Stimulated activated CD8-positive, alpha-beta memory T cell treated with anti-CD3 and anti-CD28 coated beads, Interleukin-15, amount 100 ng/mL, for 24 hours (primary cell): ENCODE measurements at places on chromosomes 3 and 15.

DNA sequence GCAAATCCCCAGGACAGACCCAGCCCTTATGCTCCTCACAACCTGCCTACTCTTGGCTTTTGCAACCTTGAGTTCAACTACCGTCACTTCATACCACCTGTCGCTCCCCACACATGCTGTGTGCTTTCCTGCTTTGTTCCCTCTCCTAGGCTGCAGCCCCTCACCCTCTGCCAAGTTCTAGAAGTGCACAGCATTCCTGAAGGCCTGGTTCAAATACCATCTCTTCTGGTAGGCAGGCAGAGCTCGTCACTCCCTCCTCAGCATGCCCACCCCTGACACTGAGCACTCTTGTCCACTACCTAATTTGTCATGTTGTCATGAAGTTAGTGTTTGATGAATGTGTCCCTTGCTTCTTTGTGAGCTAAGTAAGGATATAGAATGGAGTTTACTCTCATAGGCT is 129.6 kb downstream of the SEMA6D start:
- no peak for DNase-seq

- DNase-seq: no peak
Measured at GRCh38 chr3:170497207-170498095, 78.8 kb downstream of the CLDN11 start.

GRCh38 chr3:51024765-51025632 is 350.3 kb downstream of the DOCK3 start:
- peak; percentile 11 for DNase-seq

DNA sequence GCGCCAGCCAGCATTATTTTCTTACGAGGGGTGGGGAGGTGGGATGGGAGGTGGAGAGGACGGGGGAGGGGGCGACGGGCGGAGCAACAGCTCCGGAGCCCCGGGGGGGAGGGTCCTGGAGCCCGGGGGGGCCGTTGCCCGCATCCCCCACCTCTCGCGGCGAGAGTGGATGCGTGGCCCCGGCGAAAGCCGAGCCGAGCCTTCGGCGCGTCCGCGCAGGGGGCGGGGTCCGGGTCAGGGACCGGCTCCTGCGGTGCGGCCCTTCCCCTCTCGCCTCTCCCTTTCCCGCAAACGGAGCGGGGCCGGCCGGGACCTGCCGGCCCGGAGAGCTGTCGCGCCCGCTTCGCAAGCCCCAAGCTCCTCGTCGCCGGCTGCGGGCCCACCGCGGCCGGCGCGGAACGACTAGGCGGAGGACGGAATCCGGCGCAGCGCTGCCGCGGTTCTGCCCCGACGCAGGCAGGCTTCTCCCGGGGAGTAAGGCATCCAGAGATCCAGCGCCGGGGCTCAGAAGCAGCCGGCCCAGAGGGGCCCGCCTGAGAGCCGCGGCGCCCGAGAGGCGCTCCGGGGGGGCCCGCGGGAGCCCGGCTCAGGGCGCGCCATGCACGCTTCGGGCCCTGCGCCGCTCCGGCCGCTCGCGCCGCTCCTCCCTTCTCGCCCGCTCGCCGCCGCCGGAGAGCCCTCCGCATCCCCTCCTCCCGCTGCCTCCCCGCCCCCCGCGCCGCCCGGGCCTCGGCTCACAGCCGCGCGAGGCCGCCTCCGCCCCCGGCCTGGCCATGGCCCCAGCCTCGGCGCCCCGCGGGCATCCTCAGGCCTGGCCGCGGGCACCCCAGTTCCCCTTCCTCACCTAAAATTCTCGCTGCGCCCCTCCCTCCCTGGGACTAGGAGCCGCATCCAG is 459 bp upstream of the ADCY5 start:
- no peak for DNase-seq

DNA sequence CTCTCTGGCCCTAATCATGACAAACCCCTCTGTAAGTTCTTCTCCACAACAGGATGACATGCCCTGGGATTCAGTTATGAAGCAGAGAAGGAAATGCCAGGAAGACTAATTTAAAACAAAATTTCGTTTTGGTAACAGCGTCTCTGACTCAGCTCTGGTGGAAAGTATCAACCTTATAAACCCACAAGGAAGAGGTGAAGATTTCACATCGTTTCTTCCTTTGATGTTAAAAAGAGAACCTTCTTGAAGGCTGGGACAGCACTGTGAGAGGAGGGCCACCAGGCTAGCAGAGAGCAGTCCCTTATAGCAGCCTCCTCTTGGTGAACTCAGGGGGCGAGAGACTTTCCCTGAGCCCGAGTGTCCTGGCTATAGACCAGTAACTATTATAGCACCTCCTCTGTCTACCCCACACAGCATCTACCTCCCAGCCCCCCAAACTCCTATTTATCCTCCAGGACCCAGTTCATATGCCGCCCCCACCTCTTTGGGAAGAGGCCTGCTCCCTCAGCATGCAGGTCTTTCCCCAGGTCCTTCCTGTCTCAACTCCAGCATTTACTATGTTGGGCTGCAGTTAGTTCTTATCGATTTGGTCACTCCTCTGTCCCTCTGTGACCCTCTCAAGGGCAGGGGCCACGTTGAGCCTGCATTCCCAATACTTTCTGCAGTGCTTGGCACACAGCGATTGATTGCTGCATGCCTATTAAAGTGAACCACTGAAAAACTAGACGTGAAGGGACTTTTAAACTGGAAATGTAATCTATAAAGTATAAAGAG is 321.5 kb upstream of the ICE2 start:
- DNase-seq: no peak

GRCh38 chr15:89119489-89120478 is 31.5 kb downstream of the ABHD2 start:
- DNase-seq: no peak

DNA sequence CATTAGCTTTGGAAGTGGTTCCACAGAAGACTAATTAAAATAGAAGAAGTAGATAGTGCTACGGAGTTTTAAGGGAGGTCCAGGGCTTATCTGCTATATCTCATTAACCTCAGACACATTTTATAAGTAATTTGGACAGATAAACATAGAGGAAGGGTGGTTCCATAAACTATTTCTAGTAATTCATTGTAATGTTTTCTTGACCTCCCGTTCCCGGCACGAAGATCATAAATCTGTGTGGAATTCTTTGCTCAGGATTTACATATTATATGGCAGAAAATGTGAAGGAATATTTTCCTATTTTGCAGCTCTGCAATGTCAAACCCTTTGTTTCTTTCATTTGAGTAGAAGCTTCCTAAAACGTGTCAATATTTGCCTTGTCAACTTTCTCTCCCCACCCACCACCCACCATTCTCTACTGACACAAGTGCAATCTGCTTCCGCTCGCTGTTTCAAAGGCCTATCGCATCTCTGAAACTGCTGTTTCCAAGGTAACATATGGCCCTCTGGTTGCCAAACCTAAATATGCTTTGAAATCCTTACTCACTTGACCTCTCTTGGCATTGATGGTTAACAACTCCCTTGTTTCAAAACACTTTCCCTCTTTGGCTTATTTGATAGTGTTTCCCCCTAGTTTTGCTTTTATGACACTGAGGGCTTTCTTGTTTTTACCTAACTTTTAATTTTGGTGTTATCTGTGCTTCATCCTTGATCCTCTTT is 21.4 kb upstream of the PLSCR5 start:
- DNase-seq: no peak

GRCh38 chr15:60973637-60974415 is 255.3 kb downstream of the RORA start:
- DNase-seq: no peak

- no peak for DNase-seq
Measured at GRCh38 chr3:131540821-131541220, 38.0 kb upstream of the MRPL3 start.

DNA sequence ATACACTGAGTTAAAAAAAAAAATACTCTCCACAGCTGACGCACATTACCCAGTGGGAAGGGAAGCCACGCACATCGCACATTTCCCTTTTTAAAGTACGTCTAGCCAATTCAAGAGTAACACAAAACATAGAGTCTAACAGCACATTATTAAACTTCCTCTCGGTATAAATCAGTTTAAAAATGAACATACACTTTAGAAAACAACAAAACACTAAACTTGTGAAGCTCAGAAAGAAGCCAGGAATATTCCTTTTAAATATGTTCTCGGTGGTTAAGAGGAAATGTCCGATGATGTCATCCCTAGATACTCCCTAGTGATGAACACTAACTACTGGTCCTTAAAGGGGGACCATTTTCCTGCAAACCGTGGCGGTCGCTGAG is 721 bp downstream of the MYEF2 start:
- no peak for DNase-seq

GRCh38 chr3:84125760-84126159 is 833.0 kb upstream of the CADM2 start:
- no peak for DNase-seq

DNA sequence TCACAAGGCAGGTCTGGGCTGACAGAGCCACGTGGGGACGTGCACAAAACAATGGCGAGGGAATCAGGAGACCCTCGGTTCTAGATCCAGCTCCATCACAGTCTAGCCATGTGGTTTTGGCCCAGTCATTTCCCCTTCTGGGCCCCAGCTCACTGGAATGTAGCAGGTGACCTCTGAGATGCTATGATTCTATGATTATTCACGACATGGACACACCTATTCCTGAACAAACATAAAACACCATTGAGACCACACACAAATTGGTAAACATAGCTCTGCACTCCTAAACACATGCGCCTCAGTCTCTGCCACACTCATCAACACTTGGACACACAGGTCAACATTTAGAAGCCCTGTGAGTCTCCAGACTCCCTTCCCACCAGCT is 9.0 kb downstream of the IGDCC4 start:
- DNase-seq: no peak

DNA sequence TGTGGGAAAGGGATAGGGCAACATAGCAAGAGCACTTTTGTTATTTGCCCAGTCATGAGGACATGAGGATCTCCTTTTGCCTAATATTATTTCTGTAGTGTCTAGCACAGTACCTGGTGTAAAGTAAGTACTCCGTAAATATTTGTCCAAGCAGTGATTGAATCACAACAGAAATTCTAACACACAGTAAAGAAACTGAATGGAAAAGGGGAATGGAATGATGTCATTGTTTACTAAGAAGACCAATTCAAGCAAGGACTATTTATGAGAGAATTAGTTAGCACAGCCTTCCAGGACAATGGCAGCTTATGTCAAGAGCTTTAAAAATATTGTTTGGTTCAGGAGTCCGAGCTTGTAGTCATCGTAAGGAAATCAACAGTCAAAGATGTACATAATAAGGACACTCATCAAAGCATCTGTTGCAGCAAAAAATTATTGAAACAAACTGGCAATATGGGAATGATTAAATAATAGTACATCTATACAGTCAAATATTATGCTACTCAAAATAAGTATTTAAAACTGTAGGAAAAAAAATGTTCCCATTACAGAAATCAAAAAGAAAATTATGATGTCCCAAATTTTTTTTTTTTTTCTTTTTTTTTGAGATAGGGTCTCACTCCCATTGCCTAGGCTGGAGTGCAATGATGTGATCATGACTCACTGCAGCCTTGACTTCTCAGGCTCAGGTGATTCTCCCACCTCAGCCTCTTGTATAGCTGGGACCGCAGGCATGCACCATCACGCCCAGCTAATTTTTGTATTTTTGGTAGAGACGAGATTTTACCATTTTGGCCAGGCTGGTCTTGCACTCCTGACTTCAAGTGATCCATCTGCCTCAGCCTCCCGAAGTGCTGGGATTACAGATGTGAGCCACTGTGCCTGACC is 17.9 kb downstream of the CAPN7 start:
- no peak for DNase-seq

DNA sequence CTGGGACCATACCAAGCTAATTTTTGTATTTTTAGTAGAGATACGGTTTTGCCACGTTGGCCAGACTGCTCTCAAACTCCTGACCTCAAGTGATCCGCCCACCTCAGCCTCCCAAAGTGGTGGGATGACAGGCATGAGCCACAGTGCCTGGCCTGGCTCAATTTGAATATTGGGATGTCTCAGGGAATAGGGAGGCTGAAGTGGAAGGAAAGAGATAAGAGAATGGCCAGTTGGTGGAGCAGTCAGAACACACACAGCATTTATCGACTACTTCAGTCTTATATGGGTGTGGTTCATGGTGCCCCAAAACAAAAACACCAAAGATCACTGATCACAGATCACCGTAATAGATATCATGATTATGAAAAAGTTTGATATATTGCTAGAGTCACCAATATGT is 144.4 kb downstream of the GMNC start:
- DNase-seq: no peak

GRCh38 chr3:32366638-32367397 is 24.8 kb upstream of the CMTM7 start:
- no peak for DNase-seq

DNA sequence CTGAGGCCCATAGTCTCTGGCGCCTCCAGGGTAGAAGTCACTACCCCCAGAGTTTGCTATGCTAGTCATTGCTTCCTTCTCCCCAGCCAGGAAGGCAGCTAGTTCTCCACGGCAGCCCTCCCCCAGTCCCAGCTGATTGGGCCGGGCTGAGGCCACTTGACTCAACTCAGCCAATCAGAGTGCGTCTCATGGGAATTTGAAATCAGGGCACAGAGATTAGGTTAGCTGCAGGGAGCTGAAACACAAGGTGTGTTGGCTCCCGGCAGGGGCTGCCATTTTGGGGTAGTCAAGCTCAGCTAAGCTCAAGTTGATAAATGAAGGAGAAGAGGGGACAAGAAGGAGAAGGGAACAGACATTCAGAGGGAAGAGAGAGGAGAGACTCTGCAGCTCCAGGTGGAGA is 32.8 kb downstream of the LINGO1 start:
- no peak for DNase-seq

GRCh38 chr3:151933234-151933853 is 59.9 kb downstream of the SUCNR1 start:
- DNase-seq: no peak

DNA sequence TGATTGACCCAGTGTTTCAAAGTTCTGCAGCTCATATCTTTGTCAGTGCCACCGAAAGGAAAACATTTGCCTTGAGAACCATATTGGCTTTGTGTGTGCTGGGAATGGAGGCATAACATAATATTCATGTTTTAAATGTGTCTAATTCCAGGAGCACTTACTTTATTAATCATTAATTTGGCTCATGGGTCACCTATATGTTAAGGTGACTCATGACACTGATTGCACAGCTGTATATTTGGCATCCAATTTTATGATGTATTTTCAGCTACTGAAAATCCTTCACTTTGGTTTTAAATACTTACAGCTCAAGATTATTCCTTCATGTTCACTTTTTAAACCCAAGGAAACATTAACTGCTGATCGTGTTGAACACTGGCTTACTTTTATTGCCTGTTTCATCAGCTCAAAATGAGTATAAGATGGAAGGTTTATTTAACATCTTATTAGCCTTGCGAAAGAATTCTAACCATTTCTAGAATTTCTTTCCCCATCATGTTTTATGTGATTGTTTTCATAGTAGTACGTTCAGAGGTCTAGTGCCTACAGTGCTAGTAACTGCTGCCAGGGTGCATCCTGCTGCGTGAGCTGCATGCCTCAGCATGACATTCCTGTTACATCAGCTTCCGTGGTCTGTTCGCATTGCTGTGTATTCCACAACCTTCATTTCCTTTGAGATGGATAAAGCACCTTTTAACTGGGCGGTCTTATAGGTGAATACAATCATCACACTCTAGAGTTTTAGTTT is 63.7 kb downstream of the LRCH3 start:
- no peak for DNase-seq

DNA sequence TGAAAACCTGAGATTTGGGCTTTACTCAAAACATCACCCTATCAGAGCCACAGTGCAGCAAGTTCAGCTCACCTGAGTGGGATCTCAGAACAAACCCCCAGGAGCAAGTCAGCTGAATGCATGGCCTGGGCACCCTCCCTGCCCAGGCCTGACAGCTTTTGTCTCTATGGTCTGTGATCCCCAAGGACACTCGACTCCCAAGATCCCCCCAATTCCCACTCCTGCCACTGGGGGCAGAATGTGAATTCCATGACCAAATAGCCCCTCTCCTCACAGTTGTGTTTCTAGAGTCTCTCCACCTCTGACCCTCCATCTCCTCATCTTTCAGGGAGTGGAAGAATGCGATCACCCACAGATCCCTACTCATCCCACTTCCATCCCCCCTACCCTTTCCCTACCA is 58.9 kb downstream of the ZNF445 start:
- no peak for DNase-seq
